ENCODE measurements at places on chromosomes 7 and 10.

- no peak for DNase-seq
Measured at GRCh38 chr7:158120316-158120715, 467.3 kb downstream of the PTPRN2 start.

GRCh38 chr10:80196270-80196949 is 8.9 kb downstream of the ANXA11 start:
- DNase-seq, result no peak

GRCh38 chr7:48933549-48934085 is 9.3 kb downstream of the CDC14C start:
- no peak for DNase-seq

- no peak for DNase-seq
Measured at GRCh38 chr10:21527598-21528235, 2.2 kb upstream of the SKIDA1 start.

DNA sequence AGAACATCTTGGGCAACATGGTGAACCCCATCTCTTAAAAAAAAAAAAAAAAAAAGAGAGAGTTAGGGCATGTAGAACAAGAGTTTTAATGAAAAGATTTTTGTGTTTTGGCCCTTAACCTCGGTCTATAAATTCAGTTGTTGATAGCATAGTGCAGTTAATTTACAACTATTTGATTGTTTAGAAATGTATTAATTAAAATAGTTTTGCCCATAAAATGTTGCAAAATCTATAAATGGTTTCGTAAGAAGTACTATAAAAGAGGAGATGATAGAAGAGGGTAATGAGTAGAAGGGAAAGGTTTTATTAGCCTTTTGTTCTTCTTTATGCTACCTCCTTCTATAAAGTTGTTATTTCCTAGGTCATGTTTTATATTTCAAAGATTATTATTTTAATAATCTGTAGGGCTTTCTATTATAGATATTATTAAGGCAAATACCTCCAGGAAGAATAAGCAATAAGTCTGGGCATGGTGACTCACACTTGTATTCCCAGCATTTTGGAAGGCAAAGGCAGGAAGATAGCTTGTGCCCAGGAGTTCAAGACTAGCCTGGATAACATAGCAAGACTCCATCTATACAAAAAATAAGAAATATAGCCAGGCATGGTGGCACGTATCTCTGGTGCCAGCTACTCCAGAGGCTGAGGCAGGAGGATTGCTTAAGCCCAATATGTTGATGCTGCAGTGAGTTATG is 73.3 kb downstream of the MCU start:
- DNase-seq, result no peak

DNA sequence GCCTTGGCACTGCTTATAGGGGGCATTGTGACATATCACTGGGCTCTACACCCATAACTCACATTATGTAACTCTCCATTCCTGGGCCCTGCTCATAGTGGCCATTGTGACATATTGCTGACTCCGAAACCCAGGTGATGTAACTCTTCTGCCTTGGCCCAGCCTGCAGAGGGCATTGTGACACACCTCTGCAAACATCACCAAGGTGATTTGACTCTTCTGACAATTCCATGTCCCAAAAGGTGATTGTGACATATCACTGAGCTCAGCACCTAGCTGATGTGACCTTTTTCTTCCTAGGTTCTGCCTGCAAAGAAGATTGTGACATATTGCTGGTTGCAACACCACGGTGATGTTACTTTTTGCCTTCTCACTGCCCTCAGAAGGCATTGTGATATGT is 36.5 kb upstream of the ZNF680 start:
- no peak for DNase-seq

DNA sequence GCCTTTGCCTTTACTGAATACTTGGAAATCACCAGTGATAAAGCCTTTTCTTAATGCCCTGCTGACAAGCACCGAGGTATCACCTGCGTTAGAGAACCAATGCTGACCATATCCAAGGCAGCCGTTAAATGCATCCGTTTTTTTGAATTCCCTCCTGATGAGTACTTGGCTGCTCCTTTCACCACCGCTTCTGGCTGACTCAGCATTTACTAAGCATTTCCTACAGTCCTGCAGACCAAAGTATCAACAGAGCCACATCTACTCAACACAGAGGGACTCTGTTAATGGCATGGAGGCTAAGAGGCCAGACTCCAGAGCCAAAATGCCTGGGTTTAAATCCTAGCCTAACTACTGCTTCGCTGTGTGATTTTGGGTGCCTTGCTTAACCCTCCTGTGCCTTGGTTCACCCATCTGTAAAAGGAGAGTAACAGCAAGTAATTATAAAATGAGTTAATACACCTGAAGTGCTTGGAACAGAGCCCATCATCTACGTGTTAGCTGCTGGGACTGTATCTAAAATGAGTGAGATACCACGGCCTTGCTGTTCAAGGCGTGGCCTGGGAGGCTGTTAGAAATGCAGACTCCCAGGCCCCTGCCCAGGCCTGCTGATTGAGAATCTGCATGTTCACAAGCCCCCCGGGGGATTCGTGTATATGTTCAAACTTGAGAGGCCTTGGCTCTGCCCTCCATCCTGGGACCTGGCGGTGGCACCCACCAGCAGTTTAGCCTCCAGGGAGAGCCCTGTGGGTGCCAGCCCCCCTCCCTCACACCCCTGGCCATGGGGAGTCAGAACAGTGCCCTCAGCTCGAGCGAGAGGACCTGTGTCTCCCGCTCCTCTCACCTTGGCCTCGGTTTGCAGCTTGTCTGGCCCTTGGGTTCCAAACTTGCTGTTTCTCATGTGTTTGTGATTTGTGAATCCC is 30.8 kb upstream of the EFCAB10 start:
- DNase-seq, result no peak

DNA sequence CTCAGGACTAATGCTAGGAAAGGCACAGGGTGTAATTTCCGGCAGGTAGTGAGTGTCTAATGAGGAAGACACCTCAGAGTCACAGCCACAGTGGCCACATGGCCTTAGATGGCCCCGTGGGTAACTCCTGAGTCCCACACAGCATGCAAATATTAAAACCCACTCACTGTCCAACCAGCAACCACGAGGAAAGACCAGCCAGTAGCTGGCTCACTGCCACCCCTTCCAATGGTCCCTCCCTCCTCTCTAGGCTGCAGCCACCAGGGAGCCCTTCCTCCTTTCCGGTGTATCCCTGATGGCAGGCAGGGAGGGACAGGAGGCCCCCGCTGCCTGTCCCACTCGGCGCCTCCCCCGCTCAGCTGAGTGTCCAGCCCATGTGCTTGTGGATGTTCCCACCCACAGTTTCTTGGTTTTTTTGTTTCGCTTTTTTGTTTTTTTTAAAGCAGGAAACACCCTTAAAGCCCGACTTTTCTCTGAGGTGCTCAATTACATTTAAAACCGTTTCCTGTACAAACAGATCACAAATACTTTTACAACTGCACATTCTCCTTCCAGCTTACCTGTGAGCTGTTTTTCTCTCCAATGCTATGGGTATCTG is 9.2 kb downstream of the BNIP3 start:
- no peak for DNase-seq

- no peak for DNase-seq
Measured at GRCh38 chr7:117012696-117013095, 59.4 kb downstream of the ST7 start.

- DNase-seq, result no peak
Measured at GRCh38 chr10:62657244-62657835, 147.2 kb upstream of the ADO start.

GRCh38 chr10:48307711-48308018 is 1.2 kb downstream of the MAPK8 start:
- DNase-seq, result no peak

GRCh38 chr10:78851647-78852046 is 217.1 kb upstream of the ZMIZ1 start:
- no peak for DNase-seq

DNA sequence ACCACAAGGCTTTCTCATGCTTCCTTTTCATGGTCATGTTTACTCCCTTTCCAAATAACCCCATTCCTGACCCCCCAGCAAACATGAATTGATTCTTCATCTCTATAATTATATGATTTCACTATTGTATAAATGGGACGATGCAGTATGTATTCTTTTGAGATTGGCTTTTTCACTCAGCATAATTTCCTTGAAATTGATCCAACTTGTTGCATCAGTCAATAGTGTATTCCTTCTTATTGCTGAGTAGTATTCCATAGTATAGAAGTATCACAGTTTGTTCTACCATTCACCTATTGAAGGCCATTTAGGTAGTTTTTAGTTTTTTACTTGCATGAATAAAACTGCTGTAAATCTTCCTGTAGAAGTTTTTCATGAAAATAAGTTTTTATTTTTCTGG is 264.7 kb downstream of the BAMBI start:
- no peak for DNase-seq

DNA sequence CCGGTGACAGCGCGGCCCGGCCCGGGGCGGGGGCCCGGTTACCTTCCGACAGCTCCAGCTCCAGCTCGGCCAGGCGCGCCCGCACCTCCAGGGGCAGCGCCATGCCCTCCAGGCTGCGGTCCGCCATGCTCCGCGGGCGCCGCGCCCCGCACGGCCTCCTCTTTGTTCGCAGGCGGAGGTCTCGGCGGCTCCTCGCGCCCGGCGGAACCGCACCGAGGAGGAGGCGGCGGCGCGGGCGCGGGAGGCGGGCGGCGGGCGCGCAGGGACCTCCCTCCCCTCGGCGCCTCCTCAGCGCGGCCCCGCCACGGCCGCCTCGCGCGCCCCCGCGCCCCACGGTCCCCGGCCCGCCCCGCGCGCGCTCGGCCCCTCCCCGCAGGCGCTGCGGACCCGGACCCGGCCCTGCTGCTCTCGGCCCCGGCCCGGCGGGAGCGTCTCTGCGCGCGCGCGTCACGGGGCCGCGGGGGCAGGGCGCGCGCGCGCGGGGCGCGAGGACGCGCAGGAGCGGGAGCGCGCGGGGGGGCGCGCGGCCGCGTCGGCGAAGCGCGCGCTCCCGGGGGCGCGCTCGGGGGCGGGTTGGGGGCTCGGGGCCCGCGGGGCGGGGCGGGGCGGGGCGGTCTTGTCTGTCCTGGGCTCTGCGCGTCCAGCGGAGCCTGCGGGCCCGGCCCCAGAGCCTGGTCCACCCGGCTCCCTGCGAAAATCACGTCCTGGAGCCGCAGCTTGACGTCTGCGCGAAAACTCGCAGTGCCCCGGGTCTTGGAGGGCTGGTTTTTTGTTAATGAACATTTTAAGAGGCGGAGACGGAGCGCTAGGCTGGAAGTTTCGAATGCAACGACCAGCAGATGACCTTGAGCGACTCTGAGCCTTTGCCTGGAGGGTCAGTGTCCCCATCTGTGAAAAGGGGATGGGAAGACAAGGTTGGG is at the start of gene DIP2C:
TSS of gene DIP2C (minus strand) at position 217 of the 920 bp plus-strand sequence. CDS start at position 127, 90 bp downstream.
- DNase-seq, result no peak

GRCh38 chr7:141652691-141653090 is 49.3 kb downstream of the DENND11 start:
- DNase-seq, result no peak

GRCh38 chr7:47351233-47352154 is 230.4 kb downstream of the TNS3 start:
- no peak for DNase-seq

- DNase-seq, result no peak
Measured at GRCh38 chr7:1974290-1975101, 258.2 kb downstream of the MAD1L1 start.

GRCh38 chr10:87861566-87861952 is 1.8 kb downstream of the KLLN start:
- DNase-seq, result no peak

DNA sequence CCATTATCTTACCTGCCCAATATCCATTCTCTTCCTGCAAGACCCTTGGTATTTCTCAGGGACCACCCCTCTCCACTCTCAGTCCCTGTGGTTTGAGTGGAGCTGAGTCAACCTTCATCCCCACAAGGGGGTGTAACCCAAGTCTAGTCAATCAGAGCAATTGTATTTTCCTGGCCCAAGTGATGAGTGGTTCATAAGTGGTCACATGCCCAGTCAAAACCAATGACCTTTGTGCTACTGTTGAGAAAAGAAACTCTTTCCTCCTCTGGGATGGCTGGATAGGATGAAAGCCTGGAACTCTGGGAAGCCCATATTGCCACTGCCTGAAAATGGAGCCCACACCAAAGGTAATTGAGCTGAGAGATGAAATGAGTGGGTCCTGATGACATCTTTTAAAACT is 93.6 kb downstream of the SNX10 start:
- no peak for DNase-seq

GRCh38 chr10:15324611-15325010 is 46.5 kb downstream of the FAM171A1 start:
- DNase-seq, result no peak

DNA sequence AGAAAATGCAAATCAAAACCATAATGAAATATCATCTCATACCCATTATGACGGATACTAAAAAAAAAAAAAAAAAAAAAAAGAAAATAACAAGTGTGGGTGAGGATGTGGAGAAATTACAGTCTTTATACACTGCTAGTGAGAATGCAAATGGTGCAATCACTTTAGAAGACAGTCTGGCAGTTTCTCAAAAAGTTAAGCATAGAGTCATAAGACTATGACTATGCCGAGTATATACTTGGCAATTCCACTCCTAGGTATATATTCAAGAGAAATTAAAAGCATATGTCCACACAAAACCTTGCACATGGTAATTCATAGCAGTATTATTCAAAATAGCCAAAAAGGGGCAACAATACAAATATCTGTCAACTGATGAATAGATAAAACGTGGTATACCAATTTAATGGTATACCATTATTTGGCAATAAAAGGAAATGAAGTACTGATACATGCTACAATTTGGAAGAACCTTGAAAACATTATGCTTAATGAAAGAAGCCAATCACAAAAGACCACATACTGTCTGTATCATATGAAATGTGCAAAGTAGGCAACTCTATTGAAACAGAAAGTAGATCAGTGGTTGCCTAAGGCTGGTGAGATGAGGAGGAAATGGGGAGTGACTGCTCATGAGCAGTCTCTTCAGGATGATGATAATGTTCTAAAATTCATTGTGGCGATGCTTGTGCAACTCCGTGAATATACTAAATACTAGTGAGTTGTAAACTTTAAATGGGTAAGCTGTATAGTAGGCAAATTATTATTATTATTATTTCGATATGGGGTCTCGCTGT is 90.1 kb upstream of the NANOS1 start:
- no peak for DNase-seq

GRCh38 chr7:131238347-131238931 is 89.2 kb upstream of the MKLN1 start:
- no peak for DNase-seq

GRCh38 chr7:94160719-94161435 is 156.7 kb upstream of the BET1 start:
- no peak for DNase-seq

GRCh38 chr10:114642729-114643128 is 15.3 kb downstream of the ABLIM1 start:
- DNase-seq, result no peak

DNA sequence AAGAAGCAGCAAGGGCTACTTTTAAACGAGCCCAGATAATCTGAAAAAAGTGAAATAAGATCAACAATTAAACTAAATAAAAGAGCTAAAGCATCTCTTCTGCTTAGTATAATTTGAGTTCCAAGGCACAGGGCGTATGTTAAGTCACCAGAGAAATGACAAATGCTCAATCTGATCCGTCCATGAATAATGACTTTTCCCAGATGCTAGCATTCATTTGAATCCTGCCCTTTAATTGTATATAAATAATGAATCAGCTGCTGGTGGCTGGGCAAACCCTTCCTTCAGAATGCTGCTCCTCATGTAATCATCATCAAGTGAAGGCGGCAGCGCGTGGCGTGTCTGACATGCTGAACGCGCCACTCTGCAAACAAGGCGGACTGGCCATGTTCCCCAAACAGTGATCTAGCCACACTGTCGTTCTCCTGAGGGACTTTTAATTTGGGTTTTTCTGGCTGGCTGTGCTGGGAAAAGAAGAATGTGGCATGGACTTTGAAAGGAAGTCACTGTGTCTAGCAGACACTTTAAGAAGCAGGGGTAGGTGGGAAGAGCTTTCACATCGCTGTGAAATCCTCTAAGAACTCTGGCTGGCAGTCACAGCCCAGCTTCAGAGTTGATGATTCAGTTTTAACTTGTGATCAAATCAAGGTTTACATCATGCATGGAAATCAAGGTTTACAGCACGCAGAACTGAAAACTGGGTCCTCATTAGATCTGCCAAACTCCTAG is 70.7 kb downstream of the BEND7 start:
- no peak for DNase-seq

Data from stimulated activated CD8-positive, alpha-beta memory T cell treated with anti-CD3 and anti-CD28 coated beads, Interleukin-4, amount 100 ng/mL, for 1 hour (primary cell).